Suprapubic skin (tissue), 4 donors: ENCODE measurements at places on chromosomes 4 and X. TPM values are rescaled to one million over a fixed set of nuclear protein-coding genes. Genes with fewer than 3 reads are reported as not detected.
A peak's percentile ranks its signal among the peaks of the same experiment; 100 is the strongest.

The PCDH7 gene
- total RNA-seq: 42.8 TPM

GRCh38 chrX:123803331-123803983, 56.4 kb upstream of the XIAP start:
- no peaks in the 10 kb centered on the region for H3K27me3 ChIP-seq
- DNase-seq: no peak
- H3K36me3 ChIP-seq: no peaks in the 10 kb centered on the region

DNA sequence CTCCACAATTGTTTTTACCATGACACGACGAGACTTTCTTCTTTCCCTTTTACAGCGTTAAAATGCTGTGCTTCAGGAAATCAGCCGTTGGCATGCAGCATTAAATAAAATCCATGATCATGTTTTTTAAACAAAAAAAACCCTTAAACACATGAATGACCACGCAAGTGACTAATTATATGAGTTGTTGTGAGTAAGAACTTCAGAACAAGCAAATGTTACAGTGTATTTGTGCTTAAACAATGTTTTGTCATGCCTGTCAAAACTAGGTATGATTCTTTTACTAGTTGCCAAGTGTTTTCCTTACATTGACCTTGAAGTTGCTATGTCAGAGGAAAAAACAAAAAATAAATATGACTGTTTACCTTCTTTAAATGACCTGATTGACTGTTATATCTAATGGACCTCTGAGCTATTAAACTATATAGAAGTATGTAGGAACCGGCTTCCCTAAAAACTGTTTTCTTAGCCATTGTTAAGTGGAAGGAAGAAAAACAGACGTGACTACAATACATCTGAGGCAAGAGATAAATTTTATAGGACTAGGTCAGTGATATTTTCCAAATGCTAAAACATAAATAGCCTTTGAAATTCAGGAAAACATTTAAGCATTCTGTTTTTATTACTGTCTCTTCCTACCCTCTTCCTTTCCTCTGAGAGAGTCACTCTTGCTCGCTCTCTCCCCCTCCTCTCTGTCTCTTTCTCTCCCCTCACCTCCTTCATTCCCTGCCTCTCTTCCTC, 197.1 kb downstream of the PALLD start:
- no peaks in the 10 kb centered on the region for H3K27me3 ChIP-seq
- no peak overlapping the region for H3K4me3 ChIP-seq
- no peak for DNase-seq
- H3K36me3 ChIP-seq: no peaks in the 10 kb centered on the region

DNA sequence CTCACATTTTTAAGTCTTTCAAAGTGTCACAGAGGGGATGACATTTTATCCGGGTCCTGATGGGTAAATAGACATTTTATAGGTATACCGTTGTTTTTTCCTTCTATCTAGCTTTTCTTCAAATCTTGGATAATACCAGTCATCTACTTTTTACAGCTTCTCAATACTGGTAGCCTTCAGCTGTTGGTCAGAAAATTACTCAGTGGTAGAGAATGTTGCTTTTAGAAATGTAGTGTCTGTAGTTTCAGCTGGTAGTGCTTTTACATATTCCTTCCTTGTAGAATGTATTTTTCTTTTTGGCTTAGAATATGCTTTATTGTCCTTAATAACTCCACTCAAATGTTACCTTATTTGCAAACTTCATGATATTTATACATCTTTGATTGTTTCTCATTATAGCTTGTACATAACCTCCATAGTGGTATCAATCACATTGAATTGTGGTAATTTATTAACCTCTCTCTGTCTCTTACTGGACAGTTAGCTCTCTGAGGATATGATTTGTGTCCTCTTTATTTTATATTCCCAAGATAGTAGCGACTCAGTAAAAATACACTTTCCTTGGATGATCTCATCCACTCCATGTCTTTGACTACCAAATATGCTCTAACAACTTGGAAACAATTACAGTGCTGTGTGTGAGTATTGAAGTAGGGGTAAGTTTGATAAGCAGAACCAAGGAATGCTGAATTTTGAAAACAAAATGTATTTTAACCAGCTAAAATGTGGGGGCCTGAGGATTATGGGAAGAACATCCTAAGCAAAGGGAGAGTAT, 53.8 kb downstream of the RAP1GDS1 start:
- H3K4me3 ChIP-seq: no peak overlapping the region
- H3K27me3 ChIP-seq: no peaks in the 10 kb centered on the region
- H3K4me1 ChIP-seq: no peaks in the 10 kb centered on the region
- H3K36me3 ChIP-seq: peaks cover 4% of the 10 kb centered on the region

- no peak overlapping the region for H3K4me3 ChIP-seq
- no peak overlapping the region for H3K27ac ChIP-seq
- peak; percentile 67 for DNase-seq
- H3K4me1 ChIP-seq: peaks cover 36% of the 10 kb centered on the region
- H3K36me3 ChIP-seq: no peaks in the 10 kb centered on the region
Observed at GRCh38 chr4:143294310-143294709, 42.4 kb upstream of the GAB1 start.

DNA sequence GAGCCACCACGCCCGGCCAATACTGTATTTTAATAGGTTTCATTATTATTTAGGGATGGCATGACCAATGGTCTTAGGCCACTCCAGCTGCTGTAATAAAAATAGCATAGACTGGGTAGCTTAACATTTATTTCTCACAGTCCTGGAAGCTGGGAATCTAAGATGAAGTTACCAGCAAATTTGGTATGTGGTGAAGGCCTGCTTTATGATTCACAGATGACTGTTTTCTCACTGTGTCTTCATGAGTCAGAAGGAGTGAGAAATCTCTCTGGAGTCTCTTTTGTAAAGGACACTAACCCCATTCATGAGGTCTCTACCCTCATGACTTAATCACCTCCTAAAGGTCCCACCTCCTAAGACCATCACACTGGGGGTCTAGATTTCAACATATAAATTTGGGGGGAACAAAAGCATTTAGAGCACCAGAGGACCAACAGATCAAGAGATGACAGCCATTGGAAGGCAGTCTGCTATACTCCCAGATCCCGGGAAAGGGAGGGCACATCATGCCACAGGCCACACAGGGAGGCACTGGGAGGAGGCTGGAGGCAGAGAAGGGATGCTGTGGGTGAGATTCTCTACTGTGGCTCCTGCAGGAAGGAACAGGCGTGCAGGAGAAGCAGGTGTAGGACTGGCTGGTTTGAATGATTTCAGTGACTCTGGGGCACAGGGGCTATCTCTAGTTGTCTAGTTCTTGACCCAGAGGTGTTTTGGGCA, 335.8 kb upstream of the SFRP2 start:
- no peak for DNase-seq
- no peaks in the 10 kb centered on the region for H3K27me3 ChIP-seq
- no peak overlapping the region for H3K27ac ChIP-seq
- no peaks in the 10 kb centered on the region for H3K4me1 ChIP-seq
- H3K36me3 ChIP-seq: no peaks in the 10 kb centered on the region
- no peak overlapping the region for H3K4me3 ChIP-seq

GRCh38 chrX:12301288-12301687, 163.0 kb downstream of the FRMPD4 start:
- H3K4me3 ChIP-seq: no peak overlapping the region
- no peak overlapping the region for H3K27ac ChIP-seq
- no peak for DNase-seq

The MAGEC2 gene
- total RNA-seq: not detected

The VCX3A gene
- total RNA-seq: not detected

The GALNTL6 gene
- 4.0 TPM for total RNA-seq

DNA sequence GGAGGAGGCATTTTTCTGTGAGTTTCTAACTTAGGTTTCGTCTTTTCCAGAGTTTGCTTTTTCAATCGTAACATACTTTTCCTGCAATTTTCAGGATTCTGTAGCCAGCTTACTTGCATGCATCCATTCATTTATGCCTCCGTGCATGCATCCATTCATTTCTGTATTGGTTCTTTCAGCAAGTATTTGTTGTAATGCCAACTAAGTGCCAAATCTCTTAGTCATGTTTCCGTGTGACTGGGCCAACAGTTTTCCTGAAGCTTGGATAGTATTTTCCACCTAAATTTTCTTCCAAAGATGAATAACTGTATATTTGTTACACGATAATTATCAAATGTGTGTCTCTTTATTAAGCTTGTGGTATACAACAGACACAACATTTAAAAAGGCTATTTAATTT, 41.5 kb downstream of the CBLL2 start:
- no peak overlapping the region for H3K27ac ChIP-seq
- H3K27me3 ChIP-seq: no peaks in the 10 kb centered on the region
- no peaks in the 10 kb centered on the region for H3K4me1 ChIP-seq
- no peak overlapping the region for H3K4me3 ChIP-seq
- H3K36me3 ChIP-seq: no peaks in the 10 kb centered on the region
- no peak for DNase-seq

- H3K36me3 ChIP-seq: no peaks in the 10 kb centered on the region
- H3K27me3 ChIP-seq: no peaks in the 10 kb centered on the region
- H3K27ac ChIP-seq: no peak overlapping the region
- no peaks in the 10 kb centered on the region for H3K4me1 ChIP-seq
- H3K4me3 ChIP-seq: no peak overlapping the region
Observed at GRCh38 chrX:34381241-34381640, 249.1 kb upstream of the FAM47A start.

GRCh38 chr4:176409627-176410026, 89.9 kb downstream of the SPCS3 start:
- H3K27me3 ChIP-seq: no peaks in the 10 kb centered on the region
- no peaks in the 10 kb centered on the region for H3K4me1 ChIP-seq
- no peaks in the 10 kb centered on the region for H3K36me3 ChIP-seq
- no peak overlapping the region for H3K27ac ChIP-seq
- no peak for DNase-seq
